HepG2 (cell line): ENCODE measurements at places on chromosomes 11 and 22. TPM values are rescaled to one million over a fixed set of nuclear protein-coding genes. Genes with fewer than 3 reads are reported as not detected.
A peak's percentile ranks its signal among the peaks of the same experiment; 100 is the strongest.

DNA sequence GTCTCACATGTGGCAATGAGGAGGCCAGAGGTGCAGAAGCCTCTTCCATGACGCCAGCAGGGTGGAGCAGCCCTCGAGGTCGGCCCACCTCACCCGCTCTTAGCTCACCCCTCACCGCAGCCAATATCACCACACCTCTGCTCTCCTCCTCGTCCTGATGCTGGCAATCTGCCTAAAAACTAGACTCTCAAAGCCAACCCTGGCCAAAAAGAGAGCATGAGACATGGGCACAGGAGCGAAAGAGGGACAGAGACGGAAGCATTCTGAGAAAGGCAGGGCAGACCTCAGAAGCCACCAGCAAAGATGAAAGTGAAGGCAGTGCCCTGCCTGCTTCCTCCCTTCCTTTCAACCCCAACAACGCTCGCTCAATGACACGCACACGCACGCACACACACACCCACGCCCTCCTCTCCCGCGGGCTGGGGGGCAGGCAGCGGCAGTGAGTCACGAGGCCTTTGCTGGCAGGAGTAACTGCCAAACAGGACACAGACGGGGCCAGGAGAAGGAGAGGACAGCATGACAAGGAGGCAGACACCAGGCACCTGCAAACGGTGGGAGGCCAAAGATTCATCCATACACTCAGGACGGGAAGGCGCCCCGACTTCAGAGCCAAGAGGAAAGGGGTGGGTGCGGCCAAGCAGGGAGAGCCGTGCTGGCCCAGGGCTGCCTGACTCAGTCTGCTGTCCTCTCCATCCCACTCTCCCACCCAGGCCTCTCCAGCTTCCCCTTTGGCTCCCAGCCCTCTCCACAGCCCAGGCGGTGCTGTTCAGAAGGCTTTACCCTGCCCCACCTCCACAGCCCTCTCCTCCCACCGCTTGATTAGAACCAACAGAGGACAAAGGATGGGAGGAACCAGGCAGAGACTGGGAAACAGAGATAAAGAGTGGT lies 11.4 kb downstream of the IGSF9B start:
- peaks cover 67% of the 10 kb centered on the region for H3K27me3 ChIP-seq
- no peaks in the 10 kb centered on the region for H3K36me3 ChIP-seq
- DNase-seq, result no peak
- H3K4me3 ChIP-seq, result no peak overlapping the region

DNA sequence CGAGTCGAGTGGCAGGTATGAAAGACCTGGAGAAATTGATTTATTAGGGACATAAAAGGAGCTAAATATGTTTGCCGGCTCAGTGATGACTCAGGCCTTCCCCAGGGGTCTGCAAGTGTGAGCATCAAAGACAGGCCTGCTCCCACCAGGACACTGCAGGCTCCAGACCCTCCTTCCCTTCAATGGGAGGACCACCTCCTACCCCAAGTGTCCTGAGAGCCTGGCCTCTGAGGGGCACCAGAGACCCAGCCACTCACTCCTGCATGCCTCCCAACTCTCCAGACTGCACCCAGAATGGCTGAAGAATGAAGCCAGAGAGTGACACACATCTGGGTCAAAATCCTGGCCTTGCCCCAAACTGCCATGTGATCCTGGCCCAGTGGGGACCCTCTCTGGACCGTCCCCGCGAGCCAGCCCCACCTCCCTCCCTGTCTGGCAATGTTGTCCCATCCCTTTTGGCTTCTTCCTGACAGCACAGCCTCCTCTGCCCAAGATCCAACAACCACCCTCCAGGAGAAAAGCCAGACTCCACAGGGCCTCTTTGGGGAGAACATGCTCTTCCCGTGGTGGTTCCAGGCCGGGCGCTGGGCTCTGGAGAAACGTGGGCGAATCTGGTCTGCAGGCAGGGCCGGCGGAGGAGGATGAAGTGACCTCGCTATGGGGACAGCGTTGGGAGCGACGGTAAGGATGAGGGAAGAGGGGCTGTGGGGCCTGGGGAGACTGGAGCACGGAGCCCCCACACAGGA lies 36.2 kb downstream of the CYTH4 start:
- no peak for DNase-seq
- no peak overlapping the region for H3K27ac ChIP-seq
- H3K4me3 ChIP-seq, result no peak overlapping the region
- peaks cover 14% of the 10 kb centered on the region; the same call in 1 of the 3 replicates for H3K27me3 ChIP-seq
- peaks cover 34% of the 10 kb centered on the region for H3K4me1 ChIP-seq
- H3K36me3 ChIP-seq, result no peaks in the 10 kb centered on the region

- no peak overlapping the region for H3K4me3 ChIP-seq
- H3K4me1 ChIP-seq, result no peaks in the 10 kb centered on the region
- no peak overlapping the region for H3K27ac ChIP-seq
- DNase-seq, result no peak
- H3K36me3 ChIP-seq, result no peaks in the 10 kb centered on the region
Observed at GRCh38 chr11:15346907-15347306, 232.2 kb downstream of the INSC start.

DNA sequence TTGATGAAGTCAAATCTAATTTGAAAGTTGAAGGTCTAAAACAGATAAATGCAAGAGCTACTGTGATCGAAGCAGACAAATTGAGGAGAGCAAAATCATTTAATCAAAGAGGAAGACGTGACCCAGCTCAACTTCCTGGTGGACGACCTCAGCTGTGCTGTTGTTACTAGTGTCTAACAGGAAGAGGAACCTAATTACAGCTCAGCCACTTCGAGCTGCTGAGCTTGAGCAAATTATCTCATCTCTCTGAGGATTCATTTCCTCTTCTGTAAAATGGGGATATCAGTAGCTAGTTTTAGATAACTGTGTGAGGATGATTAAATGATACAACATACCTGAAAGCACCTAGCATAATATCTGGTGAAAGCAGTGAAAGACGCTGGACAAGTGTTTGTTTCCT lies 48.6 kb upstream of the OLFML1 start:
- no peaks in the 10 kb centered on the region for H3K36me3 ChIP-seq
- no peak for DNase-seq
- no peak overlapping the region for H3K4me3 ChIP-seq
- no peaks in the 10 kb centered on the region for H3K4me1 ChIP-seq
- no peak overlapping the region for H3K27ac ChIP-seq
- H3K27me3 ChIP-seq, result peaks cover 5% of the 10 kb centered on the region; the same call in 2 of the 3 replicates

DNA sequence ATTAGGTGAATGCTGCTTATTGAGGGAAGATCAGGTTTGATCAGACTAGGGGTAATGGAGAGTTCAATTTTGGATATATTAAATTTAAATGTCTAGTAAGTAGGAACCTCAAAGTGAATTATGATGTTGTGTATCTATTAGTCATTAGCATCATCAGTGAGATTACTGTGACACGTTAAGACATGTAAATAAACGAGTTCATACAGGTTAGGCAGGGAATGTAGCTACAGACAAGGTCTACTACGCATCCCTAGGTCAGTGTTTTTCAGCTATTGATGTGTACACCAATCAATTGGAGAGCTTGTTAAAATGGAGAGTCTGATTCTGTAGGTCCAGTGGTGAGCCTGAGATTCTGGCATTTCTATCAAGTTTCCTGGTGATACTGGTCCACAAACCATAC lies 120.1 kb upstream of the LRRC4C start:
- H3K36me3 ChIP-seq, result no peaks in the 10 kb centered on the region
- DNase-seq, result no peak
- H3K27me3 ChIP-seq, result no peaks in the 10 kb centered on the region
- no peak overlapping the region for H3K4me3 ChIP-seq
- H3K27ac ChIP-seq, result no peak overlapping the region
- H3K4me1 ChIP-seq, result no peaks in the 10 kb centered on the region

- no peak overlapping the region for H3K4me3 ChIP-seq
- H3K36me3 ChIP-seq, result peaks cover 62% of the 10 kb centered on the region
Observed at GRCh38 chr22:42837556-42837955, 19.5 kb downstream of the ARFGAP3 start.

DNA sequence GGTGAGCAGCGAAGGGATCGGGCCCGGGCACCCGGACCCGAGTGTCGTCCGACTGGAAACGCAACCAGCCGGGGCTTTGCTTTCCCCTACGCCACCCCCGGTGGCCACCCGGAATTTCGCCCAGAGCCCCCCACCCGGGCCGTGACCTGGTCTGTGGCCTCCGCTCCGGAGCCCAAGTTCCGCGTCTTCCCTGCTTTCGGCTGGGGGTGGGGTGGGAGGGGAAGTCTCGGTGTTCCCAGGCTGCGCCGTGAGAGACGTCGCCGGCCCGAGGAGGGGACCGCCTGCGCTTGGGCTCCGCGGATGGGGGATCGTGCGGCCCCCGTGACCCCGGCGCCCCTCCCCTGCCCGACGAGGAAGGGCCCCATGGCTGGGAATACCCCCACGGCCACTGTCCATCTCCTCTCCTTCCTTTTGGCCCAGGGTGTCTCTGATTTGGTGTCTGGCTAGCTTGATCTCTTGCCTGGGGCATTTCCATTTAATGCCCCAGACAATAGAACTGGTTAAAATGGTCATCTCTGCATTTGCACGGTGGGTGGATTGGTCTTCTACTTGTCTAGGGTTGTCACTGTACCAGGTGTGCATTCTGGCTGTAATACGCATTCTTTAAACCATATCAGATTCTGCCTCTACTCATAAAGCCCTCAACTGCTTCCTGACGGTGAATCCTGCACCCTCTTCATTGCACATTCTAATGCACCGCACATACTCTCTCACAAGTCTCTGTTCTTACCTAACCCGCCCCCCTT lies 789 bp downstream of the SIK2 start:
- no peak for DNase-seq
- H3K36me3 ChIP-seq, result no peaks in the 10 kb centered on the region
- peaks cover 59% of the 10 kb centered on the region for H3K4me1 ChIP-seq

DNA sequence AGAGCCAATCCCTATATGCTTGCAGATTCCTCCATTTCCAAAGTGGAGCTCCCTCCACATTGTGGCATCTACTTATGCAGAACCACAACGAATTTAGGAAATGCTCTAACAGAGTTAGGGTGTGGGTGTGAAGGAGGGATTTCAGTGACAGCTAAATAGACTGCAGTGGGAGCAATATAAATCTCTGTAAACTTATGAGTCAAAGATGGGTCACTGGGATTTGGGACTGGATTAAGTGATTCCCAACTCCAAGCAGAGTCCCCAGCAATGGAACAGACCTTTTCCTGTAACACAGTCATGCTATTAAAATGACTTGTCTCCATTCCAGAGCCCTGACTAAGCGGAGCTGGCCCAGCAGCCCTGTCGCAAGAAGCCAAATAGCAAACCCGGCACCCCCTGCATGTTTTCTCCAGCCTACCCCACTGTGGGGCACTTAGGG lies 36.6 kb downstream of the RPL27A start:
- H3K36me3 ChIP-seq, result no peaks in the 10 kb centered on the region
- H3K27ac ChIP-seq, result peak overlapping the region; percentile 78
- no peaks in the 10 kb centered on the region for H3K27me3 ChIP-seq
- no peak overlapping the region for H3K4me3 ChIP-seq
- H3K4me1 ChIP-seq, result peaks cover 87% of the 10 kb centered on the region

DNA sequence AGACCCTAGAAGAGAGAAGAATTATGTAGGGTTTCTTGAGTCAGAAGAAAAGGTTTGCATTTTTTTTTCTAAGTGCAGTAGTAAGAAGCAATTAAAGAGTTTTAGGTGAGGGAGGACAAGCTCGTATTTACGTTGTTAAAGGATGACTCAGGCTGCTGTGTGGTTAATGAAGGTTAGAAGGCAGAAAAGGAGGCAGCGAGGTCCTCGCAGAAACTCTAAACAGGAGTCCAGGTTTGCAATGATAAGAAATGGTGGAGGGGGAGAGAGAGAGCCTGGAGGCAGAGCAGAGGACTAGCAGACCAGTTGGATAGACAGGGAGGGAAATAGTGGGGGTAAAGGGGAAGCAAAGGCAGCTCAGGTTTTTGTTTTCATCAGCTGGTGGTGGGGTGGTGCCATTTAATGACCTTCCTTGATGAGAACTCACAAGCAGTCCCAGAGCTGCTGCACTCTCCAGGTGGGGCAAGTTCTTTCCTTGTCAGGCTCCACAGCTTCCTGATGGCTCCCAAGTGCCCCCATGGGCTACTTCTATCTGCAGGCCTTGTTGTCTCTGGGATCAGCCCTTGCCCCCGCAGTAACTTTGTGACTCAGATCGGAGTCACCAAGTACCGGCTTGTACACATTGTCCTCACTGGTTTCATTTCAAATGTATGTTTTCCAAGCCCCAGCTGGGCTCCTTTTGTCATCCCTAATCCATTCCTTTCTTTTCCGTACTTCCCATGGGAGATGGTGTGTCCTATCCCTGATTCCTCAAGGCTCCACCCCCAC lies 8.3 kb upstream of the INSC start:
- no peak overlapping the region for H3K27ac ChIP-seq
- no peak for DNase-seq
- no peaks in the 10 kb centered on the region for H3K36me3 ChIP-seq
- no peaks in the 10 kb centered on the region for H3K27me3 ChIP-seq

GRCh38 chr11:105468154-105468553 lies 141.7 kb upstream of the GRIA4 start:
- H3K36me3 ChIP-seq, result no peaks in the 10 kb centered on the region
- no peaks in the 10 kb centered on the region for H3K4me1 ChIP-seq
- H3K4me3 ChIP-seq, result no peak overlapping the region
- H3K27me3 ChIP-seq, result no peaks in the 10 kb centered on the region

DNA sequence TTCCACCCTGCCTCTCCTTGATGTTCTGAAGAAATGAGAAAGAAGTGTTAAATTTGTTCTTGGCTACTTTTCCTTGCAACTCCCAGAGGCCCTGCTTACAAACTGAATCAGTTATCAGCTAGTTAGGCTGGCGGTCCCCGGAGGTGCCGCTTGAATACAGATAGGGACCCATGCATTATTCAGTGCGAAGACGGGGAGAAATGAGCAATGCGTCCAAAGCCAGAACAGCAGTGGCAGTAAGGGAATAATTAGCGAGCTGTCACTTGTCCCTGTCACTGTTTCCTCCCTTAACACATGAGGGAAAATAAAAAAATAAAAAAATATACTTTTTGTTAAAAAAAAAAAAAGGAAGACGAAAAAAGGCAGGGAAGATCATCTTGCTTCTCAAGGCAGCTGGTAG lies 528.1 kb downstream of the MN1 start:
- H3K36me3 ChIP-seq, result no peaks in the 10 kb centered on the region
- H3K4me3 ChIP-seq, result no peak overlapping the region
- no peaks in the 10 kb centered on the region for H3K27me3 ChIP-seq
- no peak overlapping the region for H3K27ac ChIP-seq
- no peaks in the 10 kb centered on the region for H3K4me1 ChIP-seq
- no peak for DNase-seq

GRCh38 chr11:105328061-105328460 lies 188.5 kb upstream of the CARD18 start:
- H3K27me3 ChIP-seq, result no peaks in the 10 kb centered on the region; the same call in 1 of the 2 replicates
- no peaks in the 10 kb centered on the region for H3K36me3 ChIP-seq
- H3K4me1 ChIP-seq, result no peaks in the 10 kb centered on the region
- DNase-seq, result no peak
- no peak overlapping the region for H3K4me3 ChIP-seq
- H3K27ac ChIP-seq, result no peak overlapping the region

The RBMXL2 gene
- total RNA-seq, result not detected in 2 replicates

The GGTLC3 gene
- not detected in 2 replicates for total RNA-seq

The PGA5 gene
- not detected in 2 replicates for total RNA-seq

The SYCE3 gene
- not detected in 2 replicates for total RNA-seq

The OR8G1 gene
- not detected in 2 replicates for total RNA-seq

The TYR gene
- total RNA-seq, result not detected in 2 replicates

The FGF4 gene
- total RNA-seq, result not detected in 2 replicates
